ENCODE measurements at places on chromosomes 16 and 17.

DNA sequence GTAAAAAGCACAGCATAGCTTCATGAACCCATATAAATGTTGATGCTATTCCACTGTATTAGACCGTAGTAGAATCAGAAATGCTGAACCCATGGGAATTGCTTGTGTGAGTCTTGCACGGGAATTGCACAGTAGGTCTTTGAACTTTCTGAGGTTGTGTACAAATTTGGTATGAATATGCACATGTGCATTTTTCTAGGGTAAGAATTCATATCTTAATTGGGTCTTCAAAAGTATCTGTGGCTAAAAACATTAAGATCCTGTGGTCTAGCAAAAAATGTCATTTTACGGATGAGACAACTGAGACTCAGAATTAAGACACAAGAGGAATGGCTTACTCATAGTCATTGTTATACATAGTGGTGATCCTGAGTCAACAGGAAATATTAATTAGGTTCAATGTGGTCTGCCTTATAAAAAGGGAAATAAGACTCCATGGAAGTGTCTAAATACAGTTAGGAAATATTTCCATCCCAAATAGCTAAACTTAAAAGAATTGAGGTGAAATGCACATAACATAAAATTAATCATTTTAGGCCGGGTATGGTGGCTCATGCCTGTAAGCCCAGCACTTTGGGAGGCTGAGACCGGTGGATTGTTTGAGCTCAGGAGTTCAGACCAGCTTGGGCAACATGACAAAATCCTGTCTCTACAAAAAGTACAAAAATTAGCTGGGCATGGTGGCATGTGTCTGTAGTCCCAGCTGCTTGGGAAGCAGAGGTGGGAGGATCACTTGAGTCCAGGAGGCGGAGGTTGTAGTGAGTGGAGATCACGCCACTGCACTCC is 22.8 kb downstream of the TAOK1 start:
- peak; percentile 54 for DNase-seq

- no peak for DNase-seq
These were observed 115.9 kb downstream of the PITPNC1 start for GRCh38 chr17:67492824-67493517.

GRCh38 chr17:28544402-28545140 is 7.9 kb downstream of the UNC119 start:
- DNase-seq = no peak

DNA sequence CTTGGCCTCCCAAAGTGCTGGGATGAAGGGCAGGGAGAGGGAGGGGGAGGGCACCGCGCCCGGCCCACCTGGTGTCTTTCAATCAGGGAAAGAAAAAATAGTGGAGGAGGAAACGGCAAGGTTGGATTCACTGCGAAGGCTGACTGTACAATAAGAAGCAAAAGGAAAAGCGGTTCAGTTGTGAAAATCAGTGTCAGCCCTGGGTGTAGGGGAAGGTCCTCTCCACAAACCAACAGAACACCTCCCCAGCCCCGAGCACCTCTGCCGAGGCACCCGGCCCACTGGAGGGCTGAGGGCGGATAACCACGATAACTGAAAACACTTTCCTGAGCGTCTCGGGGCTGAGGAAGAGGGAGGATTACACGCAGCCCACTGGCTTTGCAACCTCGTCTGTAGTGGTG is 1.4 kb upstream of the SPG7 start:
- no peak for DNase-seq

DNA sequence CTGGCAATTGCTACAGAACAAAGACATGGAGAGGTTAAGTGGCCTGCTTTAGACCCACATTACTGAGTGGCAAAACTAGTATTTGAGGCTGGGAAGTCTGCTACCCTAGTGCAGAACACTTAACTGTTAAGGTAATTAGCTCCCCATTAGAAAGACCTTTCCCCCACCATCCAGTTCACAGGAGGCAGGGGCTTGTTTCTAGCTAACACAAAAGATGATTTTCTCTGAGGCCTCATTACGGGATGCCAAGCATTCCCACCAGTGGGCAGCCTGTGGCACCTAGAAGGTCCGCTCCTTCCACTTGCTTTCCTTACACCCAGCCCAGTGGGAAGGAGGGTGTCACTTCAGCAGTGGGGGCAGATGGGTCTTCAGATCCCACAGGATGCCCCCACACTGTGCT is 99.1 kb downstream of the RBFOX1 start:
- DNase-seq = no peak

- DNase-seq = no peak
These were observed 330.6 kb upstream of the PMFBP1 start for GRCh38 chr16:72502594-72503005.

Measured in fibroblast of pulmonary artery (primary cell).